Cerebellum (tissue), 4 donors: ENCODE measurements at places on chromosomes 12 and 14. TPM values are rescaled to one million over a fixed set of nuclear protein-coding genes. Genes with fewer than 3 reads are reported as not detected.

DNA sequence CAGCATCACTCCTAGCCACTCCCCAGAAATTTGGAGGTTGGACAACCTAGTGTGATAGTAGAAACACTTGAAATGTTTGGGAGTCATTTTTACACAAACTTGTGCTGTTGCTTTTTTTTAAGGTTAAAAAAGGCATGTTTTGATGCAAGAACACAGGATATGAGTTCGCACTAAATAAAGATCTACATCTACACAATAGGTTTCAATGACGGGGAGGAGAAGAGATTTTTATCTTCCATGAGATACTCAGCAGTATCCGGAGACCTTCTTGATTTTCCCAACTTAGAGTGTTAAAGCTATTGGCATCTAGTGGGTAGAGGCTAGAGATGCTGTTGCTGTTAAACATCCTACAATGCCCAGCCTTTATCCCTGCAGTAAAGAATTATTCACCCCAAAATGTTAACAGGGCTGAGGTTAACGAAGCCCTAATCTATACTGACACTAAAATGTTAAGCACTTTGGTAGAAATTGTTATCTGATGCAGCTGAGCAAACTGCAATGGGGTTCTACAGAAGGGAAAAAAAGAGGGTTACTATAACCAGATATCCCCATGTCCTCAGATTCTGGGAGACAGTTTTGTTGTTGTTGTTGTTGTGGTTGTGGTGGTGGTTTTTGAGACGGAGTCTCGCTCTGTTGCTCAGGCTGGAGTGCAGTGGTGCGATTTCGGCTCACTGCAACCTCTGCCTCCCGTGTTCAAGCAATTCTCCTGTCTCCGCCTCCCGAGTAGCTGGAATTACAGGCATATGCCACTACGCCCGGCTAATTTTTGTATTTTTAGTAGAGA lies 14.0 kb upstream of the PCNX1 start:
- DNase-seq = no peak

DNA sequence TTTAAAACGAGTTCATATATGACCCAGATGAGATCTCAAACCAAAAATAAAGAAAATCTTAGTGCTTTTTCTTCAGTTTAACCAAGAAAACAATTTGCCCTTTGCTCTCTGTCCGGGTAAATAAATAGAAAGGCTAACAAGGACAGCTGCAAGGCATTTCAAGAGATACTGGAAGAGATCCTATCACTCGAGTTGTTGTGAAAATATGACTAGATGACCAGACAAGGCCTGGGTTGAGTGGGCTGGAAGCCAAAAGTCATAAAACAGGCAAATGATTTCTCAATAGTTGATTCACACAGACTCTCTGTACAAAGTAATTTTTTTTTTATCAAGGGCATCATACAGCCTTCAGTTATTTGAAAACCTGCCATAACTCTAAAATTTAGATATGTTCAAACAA lies 55.9 kb upstream of the AVPR1A start:
- DNase-seq = no peak

DNA sequence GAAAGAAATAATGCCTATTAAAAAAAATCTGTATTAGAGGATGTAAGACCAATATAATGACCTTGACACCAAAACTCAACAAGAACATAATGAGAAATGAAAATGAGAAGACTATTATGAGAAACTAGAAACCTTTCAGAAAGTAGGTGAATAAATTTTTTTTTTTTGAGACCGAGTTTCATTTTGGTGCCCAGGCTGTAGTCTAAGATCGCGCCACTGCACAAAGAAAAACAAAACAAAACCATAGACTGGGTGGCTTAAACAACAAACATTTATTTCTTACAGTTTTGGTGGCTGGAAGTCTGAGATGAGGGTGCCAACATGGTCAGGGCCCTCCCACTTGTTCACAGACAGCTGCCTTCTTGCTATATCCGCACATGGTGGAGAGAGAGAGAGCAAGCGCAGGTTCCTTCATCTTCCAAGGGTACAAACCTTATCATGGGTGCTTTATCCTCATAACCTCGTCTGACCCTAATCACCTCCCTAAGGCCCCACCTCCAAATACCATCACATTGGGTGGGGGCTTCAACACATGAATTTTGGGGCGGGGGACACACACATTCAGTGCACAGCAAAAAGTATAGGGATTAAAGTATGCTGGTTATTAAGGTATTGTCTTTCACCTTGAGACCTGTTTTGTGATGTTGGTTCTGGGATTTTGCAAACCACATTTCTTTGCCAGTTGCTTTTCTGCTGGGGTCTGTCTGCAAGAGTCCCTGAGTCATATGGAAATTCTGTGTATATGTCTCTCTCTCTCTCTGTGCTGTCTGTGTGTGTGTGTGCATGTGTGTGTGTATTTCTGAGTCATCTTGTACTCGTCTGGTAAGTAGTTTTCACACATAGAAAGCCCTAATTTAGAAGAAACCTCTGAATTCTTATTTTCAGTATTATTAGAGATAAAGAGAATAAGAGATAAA lies 26.2 kb downstream of the ZCRB1 start:
- DNase-seq = no peak

GRCh38 chr14:105161964-105162668 lies 6.5 kb downstream of the JAG2 start:
- no peak for DNase-seq

- no peak for DNase-seq
Measured at GRCh38 chr12:107564946-107565345, 120.7 kb upstream of the PWP1 start.

- DNase-seq = no peak
Measured at GRCh38 chr14:22420598-22421186, 168.3 kb downstream of the DAD1 start.

DNA sequence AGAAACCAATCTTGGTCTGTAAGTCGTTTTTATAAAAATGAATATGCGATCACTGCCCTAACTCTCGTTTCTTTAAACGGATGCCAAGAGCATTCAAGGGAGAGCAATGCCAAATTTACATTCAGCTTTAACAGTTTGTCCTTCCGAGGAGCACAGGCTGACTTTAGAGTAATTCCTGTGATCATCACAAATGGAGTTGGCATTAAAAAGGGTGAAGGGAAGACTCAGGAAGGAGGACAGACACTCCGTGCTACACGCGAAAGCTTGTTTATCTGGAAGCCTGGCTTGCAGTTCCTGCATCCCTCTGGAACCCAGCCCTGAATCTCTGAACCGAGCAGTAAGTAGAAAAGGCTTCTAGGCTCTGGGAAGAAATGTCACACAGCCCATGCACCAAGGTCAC lies 78.4 kb downstream of the PAPOLA start:
- no peak for DNase-seq

The SLC8A3 gene
- 18.9 TPM for total RNA-seq

The ZFYVE26 gene
- total RNA-seq = 25.6 TPM
